ENCODE measurements at places on chromosomes 2 and 18. TPM values are rescaled to one million over a fixed set of nuclear protein-coding genes. Genes with fewer than 3 reads are reported as not detected.
A peak's percentile ranks its signal among the peaks of the same experiment; 100 is the strongest.

TBR1 gene
- total RNA-seq: not detected

AKAIN1 gene
- total RNA-seq: not detected

GREB1 gene
- 0.07 TPM for total RNA-seq

ANTXR1 gene
- total RNA-seq: 14.5 TPM

ANKRD30B gene
- 0.17 TPM for total RNA-seq

SERTAD2 gene
- 16.9 TPM for total RNA-seq

RBKS gene
- 2.7 TPM for total RNA-seq

NCKAP5 gene
- total RNA-seq: 0.58 TPM

GREB1L gene
- 6.2 TPM for total RNA-seq

TXNL1 gene
- 51.4 TPM for total RNA-seq

CYP27A1 gene
- total RNA-seq: 28.6 TPM

NEU4 gene
- not detected for total RNA-seq

GKN2 gene
- total RNA-seq: not detected

DNA sequence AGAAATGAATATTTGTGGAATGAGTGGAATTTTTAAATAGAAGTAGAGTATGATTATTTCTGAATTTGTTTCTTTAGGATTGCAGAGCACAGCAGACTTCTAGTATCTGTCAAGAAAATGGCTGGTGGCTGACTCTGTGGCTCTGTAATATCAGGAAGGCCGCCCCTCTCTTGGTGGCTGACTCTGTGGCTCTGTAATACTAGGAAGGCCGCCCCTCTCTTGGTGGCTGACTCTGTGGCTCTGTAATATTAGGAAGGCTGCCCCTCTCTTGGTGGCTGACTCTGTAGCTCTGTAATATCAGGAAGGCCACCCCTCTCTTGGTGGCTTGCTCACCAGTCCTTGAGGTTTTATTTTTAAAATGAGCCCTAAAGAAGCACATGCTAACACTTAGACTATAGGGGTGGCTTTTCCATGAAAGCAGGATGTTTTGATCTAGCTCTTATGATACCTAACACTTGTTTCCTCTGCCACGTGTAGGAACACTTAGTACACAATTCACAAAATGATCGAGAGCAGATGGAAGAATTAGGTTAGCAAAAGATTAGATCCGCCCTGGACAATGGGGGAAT is 85.1 kb upstream of the TTC39C start:
- no peak for DNase-seq

DNA sequence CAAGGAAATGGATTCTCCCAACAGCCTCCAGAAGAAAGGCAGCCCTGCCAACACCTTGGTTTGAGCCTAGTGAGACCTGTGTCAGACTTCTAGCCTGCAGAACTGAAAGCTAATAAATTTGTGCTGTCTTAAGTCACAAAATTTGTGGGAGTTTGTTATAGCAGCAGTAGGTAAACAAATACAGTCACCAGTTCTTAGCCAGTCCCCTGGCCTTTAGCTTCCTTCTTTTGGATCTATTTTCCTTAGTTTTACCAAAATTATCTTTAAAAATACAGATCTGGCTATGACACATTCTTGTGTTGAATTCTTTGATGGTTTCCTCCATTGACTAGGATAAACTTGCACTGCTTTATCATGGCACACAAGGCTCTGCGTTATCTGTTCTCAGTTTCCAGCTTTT is 697.9 kb upstream of the FANCL start:
- no peak for DNase-seq

- no peak for DNase-seq
Observed at GRCh38 chr2:133503323-133503722, 64.9 kb downstream of the NCKAP5 start.

- no peak for DNase-seq
Observed at GRCh38 chr2:134852518-134852917, 14.1 kb downstream of the ACMSD start.

DNA sequence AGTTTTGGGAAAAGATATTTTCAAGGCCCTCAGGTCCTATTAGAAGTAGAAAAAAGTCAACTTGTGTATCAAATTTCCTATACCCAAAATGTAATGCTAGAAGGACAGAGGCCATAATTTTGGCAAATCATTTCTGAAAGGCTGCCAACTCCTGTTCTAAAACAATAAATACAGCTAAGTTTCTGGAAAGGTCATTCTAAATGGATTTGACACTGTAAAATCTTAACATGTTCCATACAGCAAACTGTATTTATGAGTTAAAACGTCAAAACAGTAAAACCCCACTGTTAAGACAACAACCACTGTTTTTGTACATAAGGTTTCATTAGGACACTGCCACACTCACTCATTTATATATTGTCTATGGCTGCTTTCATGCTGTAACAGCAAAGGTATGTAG is 9.7 kb downstream of the FAM98A start:
- DNase-seq: no peak

DNA sequence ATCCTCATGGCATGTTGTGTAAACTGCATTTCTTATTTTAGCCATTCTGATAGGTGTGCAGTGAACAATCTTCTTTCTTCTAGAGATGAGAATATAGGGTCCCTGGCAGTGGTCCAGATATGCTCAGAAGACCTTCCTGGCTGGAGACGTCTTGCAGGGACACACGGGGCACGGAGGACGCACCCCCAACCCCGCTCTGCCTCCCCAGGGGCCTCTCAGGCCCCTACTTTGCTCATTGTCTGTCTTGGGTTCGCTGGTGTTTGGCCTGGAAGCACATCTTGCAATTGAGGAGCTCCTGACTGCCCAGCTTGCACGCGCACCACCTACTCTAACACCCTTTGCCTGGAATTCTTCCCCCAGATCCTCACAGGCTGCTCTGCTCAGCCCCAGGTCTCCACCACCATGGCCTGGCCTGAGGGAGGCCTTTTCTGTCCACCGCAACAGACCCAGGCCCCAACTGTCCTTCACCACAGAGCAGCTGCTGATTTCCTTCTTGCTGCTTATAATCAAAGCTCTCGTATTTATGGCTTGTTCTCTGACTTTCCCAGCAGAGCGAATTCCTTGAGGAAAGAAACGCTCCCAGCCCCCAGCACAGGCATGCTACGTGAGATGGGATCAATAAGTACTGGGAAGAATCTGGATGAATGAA is 295.9 kb upstream of the HDAC4 start:
- no peak for DNase-seq

DNA sequence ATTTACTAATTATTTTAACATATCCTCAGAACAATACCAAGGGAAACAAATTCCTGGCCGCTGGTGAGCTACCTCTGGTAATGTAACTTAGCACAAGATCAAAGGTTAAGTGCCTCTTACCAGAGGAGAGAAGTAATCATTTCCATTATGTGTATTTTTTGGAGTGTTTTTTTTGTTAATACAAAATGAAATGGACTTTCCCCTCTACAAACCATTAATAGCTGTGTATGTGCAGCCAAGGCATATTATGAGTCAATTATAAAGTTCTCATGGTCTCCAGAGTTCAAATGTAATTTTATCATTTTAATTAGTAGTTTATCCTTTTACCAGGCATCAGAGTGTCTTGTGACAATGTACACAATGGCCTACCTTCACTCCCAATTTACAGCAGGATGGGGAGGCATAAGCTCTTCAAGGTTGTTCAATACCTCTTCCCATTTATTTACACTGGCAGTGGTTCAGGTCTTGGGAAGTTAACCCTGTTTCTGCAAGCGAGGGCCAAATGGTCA is 242.2 kb downstream of the TGIF1 start:
- peak; percentile 81 for DNase-seq

- no peak for DNase-seq
Observed at GRCh38 chr2:21111012-21111411, 12.8 kb upstream of the TDRD15 start.

DNA sequence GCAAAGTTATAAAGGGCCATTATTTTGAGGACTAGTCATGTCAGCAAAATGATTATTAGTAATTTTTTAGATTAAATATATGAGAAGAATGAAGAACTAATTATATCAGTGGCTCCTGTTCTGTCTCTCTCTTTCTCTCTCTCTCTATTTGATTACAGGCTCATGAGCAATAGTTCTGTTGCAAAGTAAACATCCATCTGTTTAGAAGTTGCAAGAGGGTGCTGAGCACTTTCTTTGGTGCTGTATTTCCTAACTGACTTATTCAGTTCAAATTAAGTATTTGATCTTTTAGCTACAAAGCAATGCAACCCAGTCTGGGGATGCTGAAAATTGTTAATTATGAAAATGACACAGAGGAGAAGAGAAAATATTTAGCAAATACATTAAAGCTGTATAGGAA is 408.1 kb upstream of the UBE2E3 start:
- no peak for DNase-seq

- no peak for DNase-seq
Observed at GRCh38 chr2:132463719-132464118, 47.1 kb downstream of the GPR39 start.

DNA sequence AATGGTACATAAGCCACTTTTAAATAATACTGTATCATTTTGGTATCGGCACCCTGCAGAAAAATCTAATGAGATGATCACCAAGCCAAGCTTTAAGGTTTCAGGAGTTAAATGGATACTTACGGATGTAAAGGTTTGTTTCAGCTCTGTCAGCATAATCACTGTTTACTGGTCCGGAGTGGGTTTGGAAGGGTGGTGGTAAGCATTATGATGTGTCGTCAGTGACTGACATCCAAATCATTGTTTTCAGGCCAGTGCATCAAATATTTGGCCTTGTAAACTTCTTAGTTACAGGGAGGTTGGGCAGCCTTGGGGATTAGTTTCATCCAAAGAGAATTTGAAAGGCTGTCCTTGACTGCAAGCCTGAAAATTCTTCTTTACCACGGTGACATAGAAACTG is 50.0 kb upstream of the ATL2 start:
- DNase-seq: no peak

- no peak for DNase-seq
Observed at GRCh38 chr2:70941186-70941585, 5.5 kb downstream of the ATP6V1B1 start.

DNA sequence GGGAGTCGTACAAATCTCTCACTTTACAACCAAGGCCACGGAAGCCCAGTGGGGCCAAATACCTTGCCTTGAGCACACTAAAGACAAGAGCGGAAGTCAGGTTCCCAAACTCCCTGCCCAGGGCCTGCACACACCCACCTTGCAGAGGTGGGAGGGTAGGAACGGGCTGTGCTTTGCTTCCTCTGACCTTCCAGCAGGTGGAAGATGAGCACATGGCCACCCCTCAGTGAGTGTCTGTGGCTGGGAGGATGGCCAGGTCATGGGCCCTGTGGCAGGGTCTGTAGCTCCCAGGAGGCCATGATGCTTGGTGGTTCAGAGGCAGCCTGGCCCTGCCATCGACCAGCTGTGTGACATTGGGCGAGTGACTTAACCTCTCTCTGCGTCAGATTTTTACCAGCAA is 218.2 kb downstream of the ZBTB7C start:
- DNase-seq: no peak

DNA sequence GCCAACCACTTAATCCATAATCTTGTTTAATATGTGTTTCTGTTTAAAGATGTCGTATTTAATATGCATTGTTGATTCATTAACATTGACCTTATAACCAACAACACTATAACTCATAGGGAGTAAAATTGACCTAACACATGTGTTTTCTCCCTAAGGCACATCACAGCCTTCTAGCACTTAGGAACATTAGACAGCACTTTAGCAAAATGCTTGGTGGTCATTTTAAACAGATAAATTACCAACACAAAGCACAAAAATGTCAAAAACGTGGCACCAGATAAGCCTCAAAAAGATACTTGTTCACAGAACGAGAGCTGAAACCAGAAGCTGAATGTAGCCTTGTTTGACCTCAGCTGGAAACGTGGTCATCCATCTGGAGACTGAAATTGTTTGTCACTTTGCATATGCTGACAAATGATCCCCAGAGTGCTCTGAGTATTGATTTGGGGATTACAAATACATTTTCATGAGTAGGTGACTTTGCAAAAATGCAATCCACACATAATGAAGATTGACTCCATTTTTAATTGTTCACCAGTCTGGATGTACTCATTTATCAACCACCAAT is 139.2 kb downstream of the CCDC102B start:
- DNase-seq: no peak

GRCh38 chr2:46647766-46648742 is 168.7 kb downstream of the TMEM247 start:
- no peak for DNase-seq

DNA sequence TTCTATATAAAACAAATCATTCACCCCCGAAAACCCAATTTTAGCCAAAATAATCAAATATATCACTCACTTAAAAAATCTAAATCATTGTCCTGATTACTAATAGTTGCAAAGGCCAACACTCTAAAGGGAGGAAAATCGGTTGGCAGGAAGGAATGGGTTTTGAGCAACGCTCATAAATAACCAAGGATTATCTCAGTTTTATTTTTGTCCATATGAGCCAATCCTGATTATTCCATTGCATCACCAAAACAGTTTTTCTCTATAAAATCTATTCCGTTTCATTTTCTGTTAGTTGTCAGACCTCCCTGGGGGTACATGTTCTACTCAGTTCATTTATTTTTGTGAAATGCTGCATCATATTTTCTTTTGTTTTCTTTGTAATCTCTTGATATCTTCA is 174.1 kb downstream of the LRATD1 start:
- DNase-seq: no peak

Measured in epithelial cell of proximal tubule (primary cell).